ENCODE measurements at places on chromosomes 1 and 21.
A peak's percentile ranks its signal among the peaks of the same experiment; 100 is the strongest.

- DNase-seq, result no peak
These were observed 39.2 kb upstream of the ADAMTS1 start for GRCh38 chr21:26884436-26884835.

- DNase-seq, result no peak
These were observed 139.7 kb downstream of the CYYR1 start for GRCh38 chr21:26433386-26433785.

- no peak for DNase-seq
These were observed 412 bp downstream of the ABCA4 start for GRCh38 chr1:94120570-94120901.

- no peak for DNase-seq
These were observed 19.5 kb upstream of the SHE start for GRCh38 chr1:154521695-154522094.

GRCh38 chr1:35298464-35298863, 30.0 kb downstream of the ZMYM4 start:
- DNase-seq, result no peak

DNA sequence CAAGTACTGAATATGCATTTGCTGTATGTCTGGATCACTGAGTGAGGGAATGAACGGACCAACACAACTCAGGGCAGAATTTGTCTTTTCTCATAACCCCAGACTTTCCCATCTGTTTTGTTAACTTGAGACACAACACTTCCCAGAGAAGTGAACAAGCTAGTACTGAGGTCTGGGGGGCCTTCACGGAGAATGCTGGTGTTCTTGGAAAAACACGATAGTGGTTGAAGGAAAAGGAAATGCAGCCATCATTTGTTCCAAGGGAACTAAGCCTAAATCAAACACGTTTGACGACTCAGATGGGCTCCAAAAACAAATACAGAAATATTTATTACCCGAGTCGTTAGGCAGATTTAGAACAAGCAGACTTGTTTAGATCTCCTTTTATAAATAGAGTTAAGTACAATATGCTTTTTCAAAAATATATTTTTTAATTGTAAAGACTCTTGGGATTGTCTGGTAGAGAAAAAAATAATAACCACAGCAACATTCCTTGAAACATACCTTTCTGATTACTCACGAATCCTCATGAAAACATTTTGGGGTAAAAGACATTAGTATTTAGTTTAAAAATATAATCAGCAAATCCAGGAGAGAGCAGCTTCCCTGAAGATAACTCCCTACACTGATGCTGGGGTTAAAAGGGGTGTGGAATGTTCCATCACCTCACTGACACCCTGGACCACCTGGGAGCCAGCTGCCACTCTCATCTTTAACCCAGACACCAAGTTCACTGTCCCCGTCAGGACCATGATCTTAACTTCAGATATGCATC, 427.7 kb upstream of the RUNX1 start:
- DNase-seq, result no peak

DNA sequence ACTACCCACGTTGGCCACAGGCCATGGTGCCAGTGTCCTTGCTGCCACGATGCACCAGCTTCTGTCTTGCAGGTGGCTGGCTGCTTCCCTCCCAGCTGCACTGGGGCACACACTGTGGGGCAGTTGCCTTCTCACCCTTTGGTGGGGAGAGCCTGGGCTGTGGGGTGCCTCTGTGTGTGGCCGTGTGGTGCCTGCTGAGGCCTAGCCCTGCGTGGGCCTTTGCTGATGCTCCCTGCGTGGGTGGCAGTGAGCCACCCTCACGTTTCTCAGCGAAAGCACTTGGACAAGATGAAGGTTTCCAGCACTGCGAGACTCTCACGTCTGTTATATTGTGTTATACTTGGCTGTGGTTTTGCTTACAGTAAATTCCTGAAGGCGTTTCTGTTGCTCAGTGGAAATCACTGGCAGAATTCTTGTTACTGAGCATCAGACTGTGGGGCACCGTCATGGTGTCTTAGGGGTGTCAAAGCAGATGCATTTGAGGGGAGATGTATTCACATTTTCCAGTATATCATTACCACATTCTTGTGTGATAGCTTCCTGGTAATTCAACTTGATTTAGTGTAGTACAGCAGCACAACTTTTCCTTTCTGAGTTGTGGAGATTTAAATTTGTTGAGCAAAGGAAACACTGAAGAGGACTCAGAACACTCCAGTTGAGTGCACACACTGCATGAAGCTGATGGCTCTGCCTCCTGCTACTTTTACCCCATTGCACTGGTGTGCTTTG, 124.7 kb downstream of the PCBP3 start:
- DNase-seq, result no peak

- DNase-seq, result no peak
These were observed 84.6 kb upstream of the B3GALT2 start for GRCh38 chr1:193270996-193271395.

DNA sequence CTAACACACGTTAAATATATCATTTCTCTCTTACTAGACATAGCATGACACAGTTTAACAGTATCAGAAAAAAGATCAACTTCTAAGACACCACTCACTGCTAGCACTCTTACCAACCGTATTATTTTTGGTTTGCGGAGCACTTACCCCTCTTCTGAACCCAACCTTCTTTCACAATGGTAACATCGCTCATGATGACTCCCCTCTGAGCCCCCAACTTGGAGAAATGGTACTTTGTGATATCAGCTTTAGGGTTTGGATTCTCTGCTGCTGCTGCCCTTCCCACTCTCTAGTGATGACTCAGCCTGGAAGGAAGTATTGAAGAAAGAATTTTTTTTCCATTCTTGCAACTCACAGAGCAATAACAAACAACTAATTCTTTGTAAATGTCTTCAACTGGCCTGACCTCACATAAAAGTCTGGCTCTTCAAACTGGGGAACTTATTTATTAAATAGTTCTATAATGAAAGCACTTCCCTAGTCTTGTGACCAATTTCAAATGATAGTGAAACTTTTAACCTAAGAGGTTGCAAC, 7.0 kb downstream of the AKT3 start:
- DNase-seq, result no peak

DNA sequence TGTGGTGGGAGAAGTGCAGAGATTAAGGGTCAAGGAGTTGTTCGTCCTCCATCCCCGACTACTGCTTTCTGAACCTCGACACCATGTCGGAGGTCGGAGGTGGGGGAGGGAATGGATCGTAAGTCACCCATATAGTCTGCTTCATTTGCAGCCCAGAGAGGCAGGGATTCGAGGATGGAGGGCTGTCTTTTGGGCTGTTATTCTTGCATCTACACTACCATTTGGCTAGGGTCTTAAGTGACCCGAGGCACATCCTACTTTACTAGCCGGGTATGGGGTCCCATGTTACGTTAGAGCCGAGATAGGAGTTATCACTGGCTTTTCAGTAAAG, 578 bp downstream of the USP21 start:
- DNase-seq, result no peak

- DNase-seq, result no peak
These were observed 24.3 kb downstream of the DOP1B start for GRCh38 chr21:36180963-36181362.

- no peak for DNase-seq
These were observed 5.7 kb upstream of the SELENON start for GRCh38 chr1:25794325-25794724.

- DNase-seq, result no peak
These were observed 84.3 kb downstream of the OLFML3 start for GRCh38 chr1:114063544-114063943.

GRCh38 chr1:174200746-174201145, 41.4 kb downstream of the RABGAP1L start:
- no peak for DNase-seq

- DNase-seq, result no peak
These were observed 84.7 kb downstream of the BRINP2 start for GRCh38 chr1:177255411-177255810.

GRCh38 chr1:36739703-36740289, 257.1 kb upstream of the CSF3R start:
- DNase-seq, result no peak

DNA sequence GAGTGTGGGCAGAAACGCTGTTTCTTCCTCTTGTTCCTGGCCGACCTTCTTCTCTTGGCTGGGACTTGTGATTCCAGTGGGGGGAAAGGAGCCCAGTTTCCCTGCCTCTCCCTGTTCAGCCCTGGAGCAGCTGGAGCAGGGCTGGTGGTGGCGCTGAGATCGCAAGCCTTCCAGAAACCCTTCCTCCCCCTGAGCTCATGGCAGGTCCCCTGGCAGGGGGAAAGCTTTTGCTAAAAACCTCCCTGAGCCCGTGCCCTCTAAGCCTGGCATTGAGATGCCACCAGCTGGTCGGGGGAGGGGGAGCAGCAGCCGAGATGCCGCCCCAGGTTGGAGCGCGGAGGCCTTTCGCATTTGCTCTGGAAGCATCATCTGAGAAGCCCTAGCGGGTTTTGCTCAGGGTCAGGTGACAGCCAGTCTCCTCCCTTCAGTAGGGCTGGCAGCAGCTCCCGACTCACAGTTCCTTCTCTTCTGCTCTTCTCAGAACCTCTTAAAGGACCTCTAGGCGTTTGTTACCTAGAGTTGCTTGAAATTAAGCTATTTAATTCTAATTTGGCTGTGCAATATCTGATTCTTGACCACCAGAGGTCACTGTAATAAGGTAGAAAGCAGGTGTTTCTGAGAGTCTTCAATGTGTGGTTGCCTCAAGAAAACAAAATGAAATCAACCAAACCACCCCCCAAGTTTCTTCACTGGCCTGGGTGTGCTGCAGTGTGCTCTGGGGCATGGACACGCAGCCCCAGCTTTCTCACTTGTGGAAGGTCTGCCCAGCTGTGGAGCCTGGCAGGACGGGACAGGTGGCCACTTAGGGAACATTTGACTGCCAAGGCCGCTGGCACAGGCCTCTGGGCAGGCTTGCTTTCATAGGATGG, 257.3 kb downstream of the CAMTA1 start:
- DNase-seq, result peak; percentile 89

GRCh38 chr21:25373126-25374082, 233.9 kb downstream of the MRPL39 start:
- DNase-seq, result no peak

GRCh38 chr21:37970548-37970947, 54.3 kb upstream of the KCNJ6 start:
- DNase-seq, result no peak

GRCh38 chr1:92990828-92991227, 29.6 kb upstream of the DIPK1A start:
- DNase-seq, result no peak

- DNase-seq, result no peak
These were observed 216.9 kb upstream of the SAMSN1 start for GRCh38 chr21:14762734-14763694.

DNA sequence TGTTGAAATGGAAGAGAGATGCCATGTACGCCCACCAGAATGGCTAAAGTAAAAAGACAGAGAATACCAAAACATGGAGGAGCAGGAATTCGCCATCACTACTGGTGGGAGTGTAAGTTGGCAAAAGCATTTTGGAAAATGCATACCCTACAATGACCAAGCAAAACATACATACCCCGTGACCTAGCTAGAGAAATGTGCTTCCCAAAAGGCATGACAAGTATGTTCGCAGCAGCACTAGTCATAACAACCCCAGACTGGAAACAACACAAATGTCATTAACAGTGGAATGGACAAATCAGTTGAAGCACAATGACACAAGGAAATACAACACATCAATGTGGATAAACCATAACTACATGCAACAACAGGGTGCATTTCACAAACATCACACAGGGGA, 27.2 kb downstream of the SYT2 start:
- no peak for DNase-seq

GRCh38 chr1:206120406-206120805, 3.2 kb upstream of the AVPR1B start:
- DNase-seq, result no peak

DNA sequence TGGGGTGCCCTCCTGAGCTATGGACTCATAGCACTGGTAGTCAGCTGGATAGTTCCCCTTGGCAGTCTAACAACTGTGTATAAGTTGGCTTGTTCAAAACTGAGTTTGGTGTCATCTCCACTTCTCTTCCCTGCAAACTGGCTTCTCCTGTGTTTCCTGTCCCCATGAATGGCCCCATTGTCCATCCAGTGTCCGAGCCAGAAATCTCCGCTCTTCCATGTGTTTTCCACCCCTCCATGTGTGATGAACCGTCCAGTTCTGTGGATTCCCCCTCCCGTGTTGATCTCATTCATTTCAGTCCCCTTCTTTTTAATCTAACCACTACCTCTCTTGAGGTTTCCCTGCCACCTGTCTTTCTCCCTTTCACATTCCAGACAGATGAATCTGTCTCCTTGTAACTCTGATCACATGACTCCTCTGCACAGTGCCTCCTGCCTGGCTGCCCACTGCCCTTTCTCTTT, 195.7 kb downstream of the ROR1 start:
- DNase-seq, result no peak

- no peak for DNase-seq
These were observed 2.9 kb downstream of the CLDN14 start for GRCh38 chr21:36477001-36477400.

DNA sequence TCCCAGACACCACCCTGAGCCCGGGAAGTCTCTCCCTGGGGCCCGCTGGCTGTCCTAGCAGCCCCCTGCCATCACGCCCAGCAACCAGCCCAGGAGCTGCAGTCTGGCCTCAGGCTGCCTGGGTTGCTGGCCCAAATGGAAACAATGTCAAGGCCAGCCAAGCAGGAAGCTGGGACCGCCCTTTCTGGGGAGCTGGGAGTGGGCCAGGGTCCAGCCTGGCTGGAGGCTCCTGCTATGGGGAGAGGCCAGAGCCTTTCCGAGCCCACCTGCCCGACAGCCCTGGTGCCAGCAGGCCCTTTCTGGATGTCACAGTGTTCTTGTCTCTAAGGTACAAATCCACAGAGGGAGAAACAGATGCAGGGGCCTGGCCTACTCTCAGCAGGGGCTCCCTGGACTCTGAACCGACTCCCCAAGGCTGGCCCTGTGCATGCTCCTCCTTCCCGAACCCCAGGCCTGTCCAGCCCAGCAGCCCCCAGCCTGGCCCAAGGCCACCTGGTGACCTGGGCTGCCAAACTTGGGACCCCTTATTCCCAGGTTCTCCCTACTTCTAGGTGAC, 1.2 kb upstream of the MMEL1 start:
- DNase-seq, result no peak

- DNase-seq, result no peak
These were observed 45.9 kb downstream of the NID1 start for GRCh38 chr1:236018885-236019453.

DNA sequence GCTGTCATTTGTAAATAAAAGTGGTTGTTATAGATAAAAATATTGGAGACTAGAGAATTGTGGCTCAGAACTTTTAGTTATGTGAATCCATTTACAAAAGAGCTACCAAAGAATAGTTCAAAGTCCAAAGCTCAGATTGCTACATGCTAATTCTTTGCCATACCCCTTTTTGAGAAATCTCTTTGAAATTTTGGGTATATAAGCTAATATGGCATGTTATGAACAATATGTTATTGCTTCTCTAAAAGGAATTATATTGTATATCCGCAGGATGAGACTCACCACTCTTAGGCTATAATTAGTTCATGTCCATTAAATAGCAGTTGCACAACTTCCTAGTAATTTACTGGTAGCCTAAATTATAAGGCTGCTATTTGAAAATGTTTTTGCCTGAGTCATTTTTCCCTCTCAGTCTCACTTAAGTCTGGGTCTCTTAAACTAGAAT, 178.0 kb downstream of the ZNF281 start:
- DNase-seq, result no peak

Measured in posterior cingulate gyrus (tissue), 11 donors.